NCI-H446 treated with DMSO at 0.1 percent for 48 hours (cell line): ENCODE measurements at places on chromosomes 13 and 19.
A peak's percentile ranks its signal among the peaks of the same experiment; 100 is the strongest.

DNA sequence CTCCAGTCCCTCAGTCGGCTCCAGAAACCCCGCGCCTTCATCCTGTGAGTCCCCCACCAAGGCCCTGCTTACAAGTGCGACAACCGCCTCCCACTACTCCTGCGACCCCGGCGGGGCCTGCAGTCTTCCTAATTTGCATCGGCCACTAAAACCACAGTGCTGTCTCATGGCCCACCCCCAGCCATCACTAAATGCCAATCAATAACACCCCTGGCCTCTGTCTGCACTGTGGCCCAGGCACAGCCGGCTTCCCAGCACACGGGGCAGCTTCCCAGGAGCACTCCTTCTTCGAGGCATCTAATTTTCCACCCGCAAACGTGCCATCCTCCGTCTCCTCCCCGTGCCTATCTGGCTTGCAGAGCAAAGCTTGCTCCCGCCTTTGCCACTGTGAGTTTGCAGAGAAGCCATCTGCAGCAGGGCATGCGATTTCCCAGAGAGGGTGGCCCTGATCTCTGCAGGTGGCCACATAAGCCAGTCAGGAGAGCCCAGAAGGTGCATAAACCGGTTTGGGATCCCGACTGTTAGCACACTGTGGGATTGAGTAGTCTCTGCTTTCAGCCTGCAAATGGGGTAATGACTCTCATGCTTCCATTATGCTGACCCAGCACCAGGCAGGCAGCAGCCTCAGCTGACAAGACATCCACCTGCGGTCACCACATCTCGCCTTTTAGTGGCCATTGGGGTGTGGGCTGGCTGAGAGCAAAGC, 34.0 kb upstream of the USE1 start:
- DNase-seq: no peak

- no peak for DNase-seq
Observed at GRCh38 chr19:46035986-46036743, 4.6 kb downstream of the IGFL4 start.

DNA sequence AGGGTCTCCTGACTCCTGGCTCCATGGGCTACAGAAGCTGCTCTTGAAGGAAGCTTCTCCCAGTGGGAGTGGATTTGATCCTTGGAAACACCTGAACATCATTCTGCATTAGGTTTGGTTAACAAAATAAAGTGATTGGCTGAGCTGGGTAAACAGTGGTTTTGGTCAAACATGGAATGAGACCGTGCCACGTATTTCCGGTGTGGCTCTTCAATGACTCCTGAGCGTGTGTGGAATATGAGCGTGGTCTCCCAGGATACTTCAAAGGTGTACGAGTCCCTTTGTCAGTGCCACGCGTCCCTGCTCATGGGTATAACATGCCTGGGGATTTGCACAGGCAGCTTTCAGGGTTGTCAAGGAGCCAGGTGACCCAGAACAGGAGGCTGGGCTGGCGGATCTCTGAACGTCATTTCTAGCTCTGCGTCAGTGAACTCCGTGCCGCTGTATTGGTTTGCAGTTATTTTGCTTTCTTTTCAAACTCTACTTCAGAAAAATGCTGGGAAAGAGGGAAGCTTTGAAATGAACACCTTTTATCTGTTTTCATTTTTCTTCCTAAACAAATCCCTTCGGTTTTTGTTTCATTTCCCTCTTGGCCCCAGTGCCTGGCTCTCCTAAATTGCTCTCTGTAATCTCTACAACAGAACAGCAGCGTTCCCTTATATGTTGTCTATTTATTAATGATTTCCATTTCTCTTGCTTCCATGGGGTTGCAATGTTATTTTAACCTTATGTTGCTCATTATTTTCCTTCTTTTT, 26.3 kb upstream of the GJB6 start:
- DNase-seq: no peak

DNA sequence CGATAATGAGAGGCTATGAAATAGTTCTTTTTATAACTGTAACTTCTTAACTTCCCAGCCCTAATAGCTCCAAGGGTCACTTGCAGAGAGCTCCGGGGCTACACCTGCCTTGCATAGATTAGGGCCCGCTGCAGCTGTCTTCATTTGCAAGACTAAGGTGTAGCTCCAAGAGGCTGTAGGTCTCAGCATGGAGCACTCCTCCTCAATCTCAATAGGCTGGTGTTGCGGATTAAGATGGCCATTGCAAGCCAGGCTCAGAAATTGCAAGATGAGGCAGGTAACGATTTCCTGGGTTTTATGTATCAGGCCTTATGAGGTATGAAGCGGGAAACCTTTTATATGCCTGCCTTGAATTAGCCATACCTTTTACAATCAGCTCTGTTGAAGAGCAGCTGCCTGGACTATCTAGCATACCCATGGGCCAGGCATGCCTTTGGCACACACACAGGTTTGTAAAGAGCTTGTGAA, 185.7 kb downstream of the TM9SF2 start:
- no peak for DNase-seq

DNA sequence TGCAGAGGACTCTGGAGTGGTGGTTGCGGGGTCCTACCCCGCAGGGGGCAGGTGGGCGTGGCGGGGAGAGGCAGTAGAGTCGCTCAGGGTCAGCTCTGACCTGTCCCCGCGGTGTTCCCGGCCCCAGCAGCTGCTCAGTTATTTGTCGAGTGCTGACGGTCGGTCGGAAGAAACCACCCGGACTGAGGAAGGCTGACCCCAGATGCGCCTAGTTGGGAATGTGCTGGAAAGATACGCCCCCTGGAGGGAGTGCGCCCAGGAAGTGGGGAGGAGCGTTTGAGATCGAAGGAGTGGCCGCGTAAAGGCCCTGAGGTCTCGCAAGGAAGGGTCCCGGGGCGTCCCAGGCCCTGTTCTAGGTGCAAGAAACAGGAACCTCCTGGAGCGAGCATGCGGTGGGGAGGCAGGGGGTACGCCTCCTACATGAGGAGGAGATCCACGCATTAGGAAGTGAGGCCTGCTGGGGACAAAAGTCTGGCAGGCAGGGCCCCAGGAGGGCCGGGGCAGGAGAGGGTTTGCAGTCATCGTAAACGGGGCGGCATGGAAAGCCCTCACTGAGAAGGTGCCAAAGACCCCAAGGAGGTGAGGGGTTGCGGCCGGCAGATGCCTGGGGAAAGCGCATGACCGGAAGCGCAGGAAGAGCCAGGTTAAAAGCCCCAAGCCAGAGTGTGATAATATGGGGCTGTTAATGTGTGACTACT, 9.2 kb downstream of the CCDC8 start:
- no peak for DNase-seq

- DNase-seq: no peak
Observed at GRCh38 chr13:51823359-51823758, 19.4 kb upstream of the DHRS12 start.

DNA sequence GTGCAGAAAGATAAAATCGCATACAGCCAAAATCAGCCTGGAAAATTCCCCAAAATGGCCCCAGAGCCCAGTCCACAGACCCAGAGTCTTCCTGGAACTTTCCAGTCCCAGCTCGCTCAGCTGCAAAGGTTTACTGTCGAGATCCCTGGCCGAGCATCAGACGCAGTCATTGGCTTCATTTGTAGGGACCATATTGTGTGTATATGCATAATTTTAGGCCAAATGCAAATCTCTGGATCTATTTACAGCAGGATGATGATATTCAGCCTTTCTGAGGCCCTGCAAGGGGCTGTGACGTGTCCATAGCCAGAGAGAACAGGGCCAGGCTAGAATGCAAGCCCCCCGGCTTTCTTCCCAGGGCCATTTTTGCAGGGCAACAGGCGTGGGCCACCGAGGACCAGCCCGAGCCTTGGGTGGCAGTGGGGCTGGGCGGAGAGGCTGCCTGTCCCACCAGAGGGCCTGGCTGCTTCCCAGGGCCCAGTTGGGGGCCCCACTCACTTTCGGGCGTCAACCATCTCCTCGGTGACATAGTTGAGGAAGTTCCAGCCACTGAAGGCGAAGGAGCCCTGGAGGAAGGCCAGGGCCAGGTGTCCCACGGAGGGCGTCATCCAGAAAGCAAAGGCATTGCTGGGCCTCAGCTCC, 13.7 kb downstream of the SLC7A10 start:
- DNase-seq: no peak

- DNase-seq: no peak
Observed at GRCh38 chr19:46995492-46995891, 24.1 kb upstream of the NPAS1 start.

DNA sequence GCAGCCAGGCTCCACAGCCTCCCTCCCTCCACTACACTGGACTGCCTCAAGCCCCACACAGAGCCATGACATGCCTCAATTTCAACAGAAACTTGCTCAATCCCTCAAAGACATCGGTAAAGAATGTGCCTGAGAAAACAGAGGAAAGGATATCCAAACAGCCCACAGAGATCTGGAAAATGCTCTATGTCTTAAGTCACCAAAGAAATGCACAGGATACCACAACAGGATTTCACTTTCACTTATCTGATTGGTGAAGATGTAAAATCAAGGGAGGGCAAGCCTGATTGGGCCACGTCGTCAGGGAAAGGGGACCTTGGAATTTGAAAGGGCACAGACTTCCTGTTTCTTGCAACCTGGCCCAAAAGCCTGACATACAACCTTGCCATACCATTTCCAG, 14.2 kb downstream of the CACNA1A start:
- DNase-seq: no peak

DNA sequence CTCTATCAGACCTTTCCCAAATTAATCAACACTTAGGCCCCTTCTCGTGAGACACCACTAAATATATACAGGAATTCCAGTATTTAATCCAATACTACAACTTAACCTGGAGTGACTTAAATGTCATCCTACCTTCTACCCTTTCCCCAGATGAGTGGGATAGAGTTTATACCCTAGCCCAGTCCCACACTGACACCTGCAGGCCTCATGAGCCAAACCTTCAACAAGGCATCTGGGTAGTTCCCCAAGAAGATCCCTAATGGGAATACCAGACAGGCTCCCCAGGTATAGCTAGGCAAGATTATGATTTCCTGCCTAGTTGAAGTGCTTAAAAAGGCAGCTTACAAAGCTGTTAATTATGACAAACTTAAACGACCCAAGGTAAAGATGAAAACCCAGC, 15.9 kb downstream of the ZNF83 start:
- no peak for DNase-seq

- no peak for DNase-seq
Observed at GRCh38 chr19:48403606-48404005, 10.1 kb downstream of the GRIN2D start.

- no peak for DNase-seq
Observed at GRCh38 chr13:73773168-73773549, 361.0 kb downstream of the KLF12 start.

DNA sequence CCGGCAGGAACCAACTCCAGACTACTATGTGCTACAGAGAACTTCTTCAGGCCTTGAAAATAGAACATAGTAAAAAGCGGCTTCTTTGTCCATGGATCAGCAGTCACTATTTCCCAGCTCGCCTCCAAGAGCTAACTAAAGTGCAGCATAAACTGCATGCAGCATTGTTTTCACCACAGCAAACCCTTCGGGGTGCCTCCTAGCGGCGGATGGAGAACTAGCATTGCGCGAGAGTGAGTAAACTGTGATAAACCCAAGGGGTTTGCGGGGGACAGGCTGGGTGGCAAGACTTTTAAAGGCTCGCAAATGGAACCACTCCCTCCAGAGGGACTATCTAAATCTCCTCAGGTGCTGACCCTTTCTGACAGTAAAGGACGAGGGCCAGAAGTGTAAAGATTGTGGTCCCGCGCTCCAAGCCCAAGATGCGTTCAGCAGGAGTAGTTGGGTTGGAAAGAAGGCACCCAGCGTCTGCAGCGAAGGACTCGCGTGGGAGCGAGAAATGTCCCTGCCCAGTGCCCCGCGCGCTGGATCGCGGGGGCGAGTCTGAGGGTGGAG, 21.5 kb upstream of the SGCG start:
- DNase-seq: no peak

GRCh38 chr13:103514619-103515018, 448.4 kb upstream of the SLC10A2 start:
- DNase-seq: no peak

DNA sequence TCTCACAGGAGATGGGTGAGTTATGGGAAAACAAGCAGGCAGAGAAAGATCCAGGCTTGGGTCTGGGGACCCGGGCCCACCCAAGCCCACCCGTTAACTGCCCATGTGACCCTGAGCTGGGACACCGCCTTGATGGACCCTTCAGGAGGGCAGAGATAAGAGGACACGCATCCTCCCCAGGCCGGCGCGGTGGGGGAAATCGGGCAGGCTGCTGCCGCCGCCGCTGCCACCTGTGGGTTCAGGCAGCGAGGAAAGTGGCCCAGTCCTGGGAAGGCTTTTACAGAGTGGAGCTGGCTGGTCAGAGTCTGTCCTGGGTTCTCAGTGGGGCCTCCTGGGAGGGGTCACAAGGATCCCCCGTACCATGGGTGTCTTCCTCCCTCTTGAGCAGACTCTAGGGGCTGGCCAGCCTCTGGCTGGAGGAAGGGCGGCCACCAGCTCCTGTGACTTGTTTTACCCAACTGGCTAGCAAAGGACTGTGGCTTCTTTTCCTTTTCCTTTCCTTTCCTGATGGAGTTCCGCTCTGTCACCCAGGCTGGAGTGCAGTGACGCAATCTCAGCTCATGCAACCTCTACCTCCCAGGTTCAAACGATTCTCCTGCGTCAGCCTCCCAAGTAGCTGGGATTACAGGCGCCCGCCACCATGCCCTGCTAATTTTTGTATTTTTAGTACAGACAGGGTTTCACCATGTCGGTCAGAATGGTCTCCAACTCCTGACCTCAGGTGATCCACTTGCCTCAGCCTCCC, 155.4 kb downstream of the KDM4B start:
- DNase-seq: no peak

- peak; percentile 92 for DNase-seq
Observed at GRCh38 chr19:13152974-13153568, 2.9 kb downstream of the IER2 start.

GRCh38 chr13:37686501-37686900, 87.9 kb upstream of the POSTN start:
- DNase-seq: no peak

DNA sequence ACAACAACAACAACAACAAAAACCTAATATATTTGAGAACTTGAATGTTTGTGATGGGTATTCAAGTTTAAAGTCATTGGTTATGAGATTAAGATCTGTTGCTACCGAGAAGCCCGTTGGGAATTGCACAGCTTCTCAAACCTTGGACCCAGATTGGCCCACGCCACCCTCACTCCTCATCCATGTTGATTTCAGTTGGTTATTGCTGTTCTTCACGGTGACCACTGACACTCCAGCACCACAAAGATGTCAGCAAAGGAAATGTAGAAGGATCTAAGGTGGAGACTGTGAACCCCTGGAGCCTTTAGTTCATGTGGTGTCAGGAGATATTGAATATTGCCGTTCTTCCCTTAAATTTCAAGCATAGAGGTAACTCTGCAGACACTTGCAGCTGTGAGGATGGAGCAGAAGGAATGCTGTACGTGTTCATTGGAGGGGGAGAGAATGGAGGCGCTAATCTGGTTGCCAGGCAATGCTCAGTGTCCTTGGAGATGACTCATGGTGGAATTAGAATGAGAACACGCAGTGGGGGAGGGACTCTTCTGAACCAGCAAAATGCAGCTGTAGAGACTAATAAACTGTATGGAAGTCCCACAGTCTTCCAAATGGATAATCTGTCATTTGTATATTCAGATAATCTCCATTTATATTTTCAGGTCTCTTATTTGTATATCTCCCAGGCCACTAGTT, 20.8 kb upstream of the ZNF835 start:
- DNase-seq: no peak

- no peak for DNase-seq
Observed at GRCh38 chr19:9565900-9566705, 18.2 kb downstream of the ZNF121 start.

- DNase-seq: peak; percentile 2
Observed at GRCh38 chr19:55353803-55354697, 469 bp downstream of the COX6B2 start.

GRCh38 chr13:85799097-85799582, at the start of gene SLITRK6:
Gene SLITRK6, minus strand, starts transcription at chr13:85799419. Its CDS starts 2,911 bp downstream, at chr13:85796508.
- DNase-seq: no peak
